ENCODE measurements at places on chromosomes 16 and 17.

DNA sequence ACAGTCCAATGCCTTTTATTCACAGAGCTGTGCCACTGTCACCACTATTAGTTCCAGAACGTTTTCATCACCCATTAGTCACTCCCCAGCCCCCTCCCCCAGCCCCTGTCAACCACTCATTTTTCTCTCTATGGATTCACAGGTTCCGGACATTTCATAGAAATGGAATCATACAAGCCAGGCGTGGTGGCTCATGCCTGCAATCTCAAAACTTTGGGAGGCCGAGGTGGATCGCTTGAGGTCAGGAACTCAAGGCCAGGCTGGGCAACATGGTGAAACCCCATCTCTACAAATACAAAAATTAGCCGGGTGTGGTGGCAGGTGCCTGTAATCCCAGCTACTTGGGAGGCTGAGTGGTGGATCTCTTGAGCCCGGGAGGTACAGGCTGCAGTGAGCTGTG is 759 bp upstream of the PAM16 start:
- no peak for DNase-seq

- DNase-seq: no peak
Measured at GRCh38 chr17:75475851-75476250, 19.4 kb downstream of the TMEM94 start.

DNA sequence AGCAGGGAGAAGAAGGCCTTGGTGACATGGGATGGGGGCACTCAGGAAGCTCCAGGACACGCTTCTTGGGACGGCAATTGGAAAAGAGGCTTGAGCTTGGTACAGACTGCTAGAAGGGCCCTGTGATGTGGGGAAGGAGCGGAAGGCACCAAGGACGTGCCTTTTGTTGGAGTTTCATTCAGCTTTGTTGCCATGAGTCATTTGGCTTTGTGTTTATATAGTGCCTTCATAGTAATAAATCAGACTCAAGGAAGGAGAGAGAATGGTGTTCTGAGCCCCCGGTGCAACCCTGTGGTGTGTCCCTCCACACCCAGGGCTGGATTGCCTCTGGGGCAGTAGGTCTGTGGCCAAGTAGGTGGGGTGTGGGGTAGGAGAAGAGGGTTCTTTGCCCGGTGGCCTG is 7.4 kb upstream of the TBX4 start:
- DNase-seq: no peak

GRCh38 chr17:77455111-77455890 is 314.5 kb downstream of the SEC14L1 start:
- no peak for DNase-seq

DNA sequence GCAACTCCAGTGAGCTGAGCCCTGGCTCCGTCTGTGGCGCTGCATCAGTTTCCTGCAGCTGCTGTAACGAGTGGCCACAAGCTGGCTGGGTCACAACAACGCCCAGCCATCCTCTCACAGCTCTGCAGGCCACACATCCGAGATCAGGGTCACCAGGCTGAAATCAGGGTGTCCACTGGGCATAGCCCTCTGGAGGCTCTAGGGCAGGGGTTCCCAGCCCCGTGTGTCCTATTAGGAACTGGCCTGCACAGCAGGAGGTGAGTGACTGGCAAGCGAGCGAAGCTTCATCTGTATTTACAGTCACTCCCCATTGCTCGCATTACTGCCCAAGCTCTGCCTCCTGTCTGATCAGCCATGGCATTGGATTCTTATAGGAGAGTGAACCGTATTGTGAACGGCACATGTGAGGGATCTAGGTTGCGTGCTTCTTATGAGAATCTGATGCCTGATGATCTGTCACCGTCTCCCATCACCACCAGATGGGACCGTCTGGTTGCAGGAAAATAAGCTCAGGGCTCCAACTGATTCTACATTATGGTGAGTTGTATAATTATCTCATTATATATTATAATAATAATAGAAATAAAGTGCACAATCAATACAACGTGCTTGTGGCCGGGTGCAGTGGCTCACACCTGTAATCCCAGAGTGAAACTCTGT is 176.5 kb downstream of the SEC14L1 start:
- peak; percentile 13 for DNase-seq

DNA sequence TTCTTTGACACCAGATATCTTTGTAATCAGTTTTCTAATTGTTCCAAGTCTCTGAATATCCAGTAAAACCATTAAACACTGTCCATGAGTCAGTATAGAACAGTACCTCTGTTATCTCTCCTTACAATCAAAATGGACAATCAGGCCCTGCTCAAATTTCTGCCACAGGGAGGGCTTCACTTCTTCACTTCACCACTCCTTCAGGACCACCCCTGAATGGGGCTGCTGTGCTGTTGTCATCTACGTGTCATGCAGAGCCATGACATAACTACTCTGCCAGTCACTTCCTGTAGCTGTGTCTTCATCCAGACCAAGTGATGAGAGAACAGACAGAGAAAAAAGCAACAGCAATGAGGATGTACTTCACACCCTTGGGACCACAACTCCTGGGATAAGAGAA is 116.9 kb downstream of the TANC2 start:
- no peak for DNase-seq

DNA sequence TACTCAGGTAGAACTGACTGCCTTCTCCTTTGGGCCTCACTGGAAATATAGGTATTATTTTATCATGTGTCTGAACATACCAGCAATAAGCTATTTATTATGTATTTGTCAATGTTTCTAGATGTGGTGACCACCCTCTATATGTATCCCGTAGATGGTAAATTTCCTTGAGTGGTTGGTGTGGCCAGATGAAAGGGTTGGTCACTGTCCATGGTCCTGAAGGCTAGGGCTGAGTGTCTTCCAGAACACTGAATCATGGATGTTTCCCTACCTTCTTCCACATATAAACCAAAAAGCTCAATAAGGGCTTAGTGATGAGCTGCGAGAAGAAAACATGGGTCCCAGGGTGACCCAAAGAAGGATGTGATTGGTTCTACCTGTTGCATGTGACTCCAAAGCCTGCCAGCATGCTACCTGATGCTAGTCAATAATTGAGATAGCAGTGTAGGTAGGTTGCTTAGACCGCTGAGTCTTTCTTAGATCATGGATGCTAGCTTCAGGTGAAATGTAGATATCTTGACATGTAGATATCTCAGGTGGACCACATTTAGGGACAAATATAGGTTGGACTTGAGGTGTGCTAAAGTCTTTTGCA is 150.3 kb downstream of the ASIC2 start:
- peak; percentile 20 for DNase-seq

- no peak for DNase-seq
Measured at GRCh38 chr17:12328204-12328603, 307.5 kb downstream of the MAP2K4 start.

DNA sequence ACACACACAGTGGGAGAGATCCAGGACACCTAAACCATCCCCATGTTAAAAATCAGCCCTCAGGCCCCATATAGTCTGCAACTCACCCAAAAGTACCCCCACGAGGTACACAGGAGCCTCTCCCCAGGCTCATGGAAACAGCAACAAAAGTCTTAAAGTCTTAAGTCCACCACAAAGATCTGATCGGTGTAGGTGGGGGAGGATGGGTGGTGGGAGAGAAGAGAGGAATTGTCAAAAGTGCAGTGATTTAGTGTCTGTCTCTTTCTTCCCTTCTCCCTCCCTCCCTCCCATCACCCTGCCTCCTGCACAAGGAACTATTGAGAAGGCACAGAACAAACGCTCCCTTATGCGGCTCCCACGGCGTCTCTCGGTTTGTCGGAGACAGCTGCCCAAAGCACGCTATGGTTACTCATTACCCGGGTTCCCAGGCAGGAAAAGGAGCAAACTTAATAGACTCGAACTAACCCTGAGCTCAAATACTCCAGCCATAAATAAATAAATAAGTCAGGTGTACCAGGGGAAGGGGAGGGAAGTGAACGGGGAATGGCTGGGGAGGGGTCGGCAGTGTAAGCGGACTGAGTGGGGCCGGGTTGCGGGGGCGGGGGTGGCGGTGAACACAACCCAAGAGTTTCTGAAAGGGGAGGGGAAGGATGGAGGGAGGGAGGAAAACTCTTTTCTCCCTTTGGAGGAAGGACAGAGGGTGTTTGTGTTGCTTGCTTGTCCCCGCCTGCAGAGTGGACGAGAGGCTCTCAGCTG is 477.4 kb downstream of the SLC39A11 start:
- no peak for DNase-seq

DNA sequence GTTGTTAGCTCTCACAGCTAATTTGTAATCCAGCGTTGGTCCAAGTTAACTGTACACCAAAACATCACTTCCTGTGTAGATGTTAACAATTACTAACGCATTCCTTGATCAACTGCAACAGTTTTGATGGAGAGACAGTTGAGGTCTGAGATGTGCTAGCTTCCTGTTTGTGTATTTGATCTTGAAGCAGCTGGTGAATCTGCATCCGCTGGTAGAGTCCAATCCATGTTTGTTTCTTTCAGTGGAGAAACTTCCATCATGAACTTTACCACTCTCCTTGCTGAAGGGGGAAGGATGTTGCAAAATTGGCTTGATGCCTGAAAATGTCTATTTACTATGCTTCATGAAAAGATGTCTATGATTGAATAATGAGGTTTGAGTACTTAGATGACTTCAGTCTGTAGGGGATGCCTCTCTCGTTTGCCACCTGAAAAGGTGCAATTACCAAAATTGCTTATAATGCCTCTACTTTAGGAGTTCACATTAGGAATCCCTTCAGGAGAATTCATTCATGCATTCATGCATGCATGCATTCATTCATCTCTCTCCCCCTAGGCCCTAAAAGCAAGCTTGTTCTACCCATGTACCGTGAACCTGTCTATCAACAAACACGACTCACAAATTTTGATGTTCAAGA is 39.6 kb upstream of the ZKSCAN2 start:
- no peak for DNase-seq

- no peak for DNase-seq
Measured at GRCh38 chr17:33038740-33039139, 47.1 kb downstream of the SPACA3 start.

DNA sequence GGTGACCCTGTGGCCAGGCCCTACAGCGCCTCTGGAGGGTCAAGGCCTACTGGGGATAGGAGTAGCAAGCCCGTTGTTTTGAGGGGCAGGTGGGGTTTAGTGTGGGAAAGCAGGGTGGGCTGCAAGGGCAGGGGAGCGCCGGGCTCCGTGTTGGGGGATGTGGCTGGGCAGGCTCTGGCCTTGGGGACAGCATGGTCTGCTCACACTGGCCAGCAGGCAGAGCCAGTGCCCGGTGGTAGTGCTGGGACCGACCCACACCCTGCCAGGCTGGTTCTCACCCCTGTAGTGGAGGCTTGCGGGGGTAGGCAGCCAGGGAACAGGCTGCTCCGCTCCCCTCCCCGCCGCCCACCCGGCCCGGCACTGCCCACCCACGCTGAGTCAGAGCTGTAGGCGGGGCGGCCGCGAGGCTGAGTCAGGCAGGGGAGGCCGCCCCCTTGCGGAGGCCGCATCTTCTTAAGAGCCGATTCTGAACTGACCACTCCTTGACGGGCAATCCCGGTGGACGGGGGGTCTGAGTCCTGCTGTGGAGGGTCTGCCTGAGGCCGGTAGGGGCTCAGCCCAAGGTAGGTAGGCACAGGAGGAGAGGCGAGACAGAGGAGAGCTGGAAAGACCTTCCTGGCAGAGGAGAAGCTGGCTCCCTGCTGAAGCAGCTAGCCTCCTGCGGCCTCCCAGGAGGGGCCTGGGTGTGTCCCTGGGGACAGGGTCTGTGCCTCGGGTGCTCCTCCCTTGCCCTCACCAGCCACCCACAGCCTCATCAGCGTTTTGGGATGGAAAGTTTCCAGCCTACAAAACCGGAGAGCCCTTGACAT is 62.4 kb downstream of the BAIAP2 start:
- peak; percentile 41 for DNase-seq

GRCh38 chr17:48498164-48498850 is 32.5 kb downstream of the HOXB1 start:
- no peak for DNase-seq

GRCh38 chr16:85266857-85267256 is 154.6 kb upstream of the CIBAR2 start:
- DNase-seq: no peak

GRCh38 chr16:4846503-4846900 is 586 bp downstream of the GLYR1 start:
- peak; percentile 45 for DNase-seq

DNA sequence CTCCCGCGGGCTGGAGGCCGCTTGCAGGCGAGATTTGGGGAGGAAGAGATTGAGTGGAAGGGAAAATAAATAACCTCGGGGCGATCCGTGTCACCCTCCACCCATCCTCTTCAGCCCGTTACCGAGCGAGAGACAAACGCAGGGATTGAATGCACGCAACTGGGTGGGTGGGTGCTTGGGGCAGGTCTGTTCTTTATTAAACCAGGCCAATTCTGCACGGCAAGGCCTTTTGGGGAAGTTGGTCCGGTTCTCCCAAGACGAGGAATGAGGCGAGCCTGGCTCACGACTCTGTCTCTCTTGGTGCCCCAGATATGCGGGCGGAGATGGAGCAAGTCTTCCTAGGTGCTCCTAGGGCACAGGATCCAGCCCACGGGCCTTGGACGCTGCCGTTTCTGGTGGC is 396 bp upstream of the HOXB7 start:
- peak; percentile 10 for DNase-seq

- no peak for DNase-seq
Measured at GRCh38 chr16:83351846-83352245, 455.9 kb upstream of the HSBP1 start.

- peak; percentile 86 for DNase-seq
Measured at GRCh38 chr17:75289832-75290337, 652 bp upstream of the SLC25A19 start.

DNA sequence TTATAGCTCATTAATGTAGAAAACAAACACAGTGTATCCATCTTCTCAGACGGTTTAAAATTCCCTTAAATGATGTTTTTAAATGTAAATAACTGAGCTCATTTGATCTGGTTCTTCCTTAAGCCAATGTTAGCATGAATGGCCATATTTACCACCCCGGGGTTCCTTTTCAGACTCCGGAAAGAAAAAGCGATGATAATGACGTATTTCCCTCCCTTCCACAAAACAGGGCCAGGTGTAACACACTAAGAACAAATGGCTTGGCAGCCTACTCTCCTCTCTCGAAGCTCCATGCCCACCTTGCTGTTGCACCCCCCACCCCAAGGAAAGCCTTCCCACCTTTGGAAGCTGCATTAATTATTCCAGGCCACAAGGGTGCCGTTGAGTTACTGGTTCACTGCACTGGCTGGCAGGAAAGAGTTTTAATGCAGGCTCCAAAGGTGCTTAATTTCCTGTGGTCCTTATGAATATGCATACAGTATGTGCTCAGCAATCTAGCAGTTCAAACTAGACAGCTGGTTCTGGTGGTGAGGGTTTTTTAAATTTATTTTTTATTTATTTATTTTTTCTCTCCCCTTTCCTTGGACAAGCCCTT is 378.9 kb downstream of the WWOX start:
- no peak for DNase-seq

GRCh38 chr16:81797443-81797842 is 18.4 kb downstream of the PLCG2 start:
- DNase-seq: peak; percentile 94

DNA sequence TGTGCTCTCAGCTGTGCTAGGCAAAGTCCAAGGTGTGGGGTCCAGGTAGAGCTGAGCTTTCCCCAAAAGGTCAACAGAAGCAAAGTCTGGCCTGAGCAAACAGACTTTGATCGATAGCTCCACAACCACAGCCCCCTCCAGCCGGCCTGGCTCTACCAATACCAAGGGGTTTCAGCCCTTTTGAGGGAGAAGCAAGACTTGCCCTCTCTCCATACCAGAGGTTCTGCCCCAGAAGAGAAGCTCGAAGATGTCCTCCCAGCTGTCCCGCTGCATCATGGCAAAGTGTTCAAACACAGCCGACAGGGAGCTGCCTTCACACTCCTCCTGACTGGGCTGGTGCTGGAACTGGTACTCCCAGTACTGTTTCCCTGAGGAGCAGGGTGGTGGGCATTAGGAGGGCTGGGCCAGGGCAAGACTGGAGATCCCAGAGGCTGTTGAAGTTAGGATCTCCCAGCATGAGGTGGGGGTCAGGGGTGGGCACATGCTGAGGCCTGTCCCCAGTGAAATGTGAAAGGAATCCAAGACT is 1.7 kb downstream of the VTN start:
- no peak for DNase-seq
